HT1080 (cell line): ENCODE measurements at places on chromosomes 12 and 14. TPM values are rescaled to one million over a fixed set of nuclear protein-coding genes. Genes with fewer than 3 reads are reported as not detected.

DNA sequence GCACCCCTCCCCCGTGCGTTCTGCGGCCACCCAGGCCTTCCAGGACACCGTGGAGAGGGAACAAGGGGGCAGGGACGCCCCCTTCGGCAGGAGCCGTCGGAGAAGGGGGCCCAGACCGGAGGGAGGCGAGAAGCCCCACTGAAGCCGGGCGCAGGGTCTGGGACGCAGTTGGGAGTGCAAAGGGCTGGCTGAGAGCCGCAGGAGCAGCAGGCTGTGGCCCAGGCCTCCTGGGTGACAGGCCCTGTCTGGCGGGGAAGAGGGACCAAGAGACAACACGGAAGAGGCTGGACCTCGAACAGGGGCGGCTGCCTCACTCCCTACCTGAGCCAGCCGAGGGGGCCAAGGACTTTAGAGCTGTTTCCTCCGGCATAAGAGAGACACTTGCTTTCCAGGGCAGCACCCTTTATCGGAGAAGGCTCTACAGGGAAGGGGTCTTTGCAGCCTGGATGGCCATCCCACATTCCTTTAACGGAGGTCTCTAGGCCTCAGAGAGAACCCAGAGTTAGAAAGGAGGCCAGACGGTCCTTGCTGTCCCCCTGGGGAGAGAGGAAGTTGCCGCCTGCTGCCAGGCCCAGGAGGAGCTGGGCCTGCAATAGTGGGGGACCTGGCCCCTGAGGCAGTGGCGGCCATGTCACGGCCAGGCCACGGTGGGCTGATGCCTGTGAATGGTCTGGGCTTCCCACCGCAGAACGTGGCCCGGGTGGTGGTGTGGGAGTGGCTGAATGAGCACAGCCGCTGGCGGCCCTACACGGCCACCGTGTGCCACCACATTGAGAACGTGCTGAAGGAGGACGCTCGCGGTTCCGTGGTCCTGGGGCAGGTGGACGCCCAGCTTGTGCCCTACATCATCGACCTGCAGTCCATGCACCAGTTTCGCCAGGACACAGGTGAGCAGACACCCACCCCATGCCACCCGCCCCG lies 1.3 kb downstream of the DTX1 start:
- DNase-seq: no peak

DNA sequence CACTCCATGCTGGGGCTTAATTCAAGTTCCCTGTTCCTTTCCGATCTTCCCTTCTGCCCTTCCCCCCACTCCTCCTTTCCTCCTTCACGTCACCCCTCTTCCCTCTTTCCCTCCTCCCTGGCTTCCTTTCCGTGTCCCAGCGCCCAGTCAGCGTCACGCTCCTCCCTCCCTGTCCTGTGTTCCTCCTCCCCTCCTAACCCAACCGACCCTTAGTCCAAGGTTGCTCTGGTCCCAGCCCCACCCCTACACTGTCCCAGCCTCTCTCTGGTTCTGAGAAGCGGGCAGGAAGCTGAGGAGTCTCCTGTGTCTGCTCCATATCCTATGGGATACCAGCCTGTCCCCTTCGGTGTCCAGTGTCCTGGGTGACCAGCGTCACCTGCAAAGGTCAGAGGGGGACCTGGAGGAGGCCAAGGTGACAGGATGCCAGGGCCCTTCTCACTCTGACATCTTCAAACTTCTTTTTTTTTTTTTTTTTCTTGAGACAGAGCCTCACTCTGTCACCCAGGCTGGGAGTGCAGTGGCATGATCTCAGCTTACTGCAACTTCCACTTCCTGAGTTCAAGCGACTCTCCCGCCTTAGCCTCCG lies 56.2 kb upstream of the TSPAN9 start:
- no peak for DNase-seq

GRCh38 chr12:52444647-52445595 lies 7.0 kb downstream of the KRT6B start:
- no peak for DNase-seq

- DNase-seq: peak; percentile 15
Observed at GRCh38 chr14:75628816-75629215, 31.9 kb downstream of the ERG28 start.

DNA sequence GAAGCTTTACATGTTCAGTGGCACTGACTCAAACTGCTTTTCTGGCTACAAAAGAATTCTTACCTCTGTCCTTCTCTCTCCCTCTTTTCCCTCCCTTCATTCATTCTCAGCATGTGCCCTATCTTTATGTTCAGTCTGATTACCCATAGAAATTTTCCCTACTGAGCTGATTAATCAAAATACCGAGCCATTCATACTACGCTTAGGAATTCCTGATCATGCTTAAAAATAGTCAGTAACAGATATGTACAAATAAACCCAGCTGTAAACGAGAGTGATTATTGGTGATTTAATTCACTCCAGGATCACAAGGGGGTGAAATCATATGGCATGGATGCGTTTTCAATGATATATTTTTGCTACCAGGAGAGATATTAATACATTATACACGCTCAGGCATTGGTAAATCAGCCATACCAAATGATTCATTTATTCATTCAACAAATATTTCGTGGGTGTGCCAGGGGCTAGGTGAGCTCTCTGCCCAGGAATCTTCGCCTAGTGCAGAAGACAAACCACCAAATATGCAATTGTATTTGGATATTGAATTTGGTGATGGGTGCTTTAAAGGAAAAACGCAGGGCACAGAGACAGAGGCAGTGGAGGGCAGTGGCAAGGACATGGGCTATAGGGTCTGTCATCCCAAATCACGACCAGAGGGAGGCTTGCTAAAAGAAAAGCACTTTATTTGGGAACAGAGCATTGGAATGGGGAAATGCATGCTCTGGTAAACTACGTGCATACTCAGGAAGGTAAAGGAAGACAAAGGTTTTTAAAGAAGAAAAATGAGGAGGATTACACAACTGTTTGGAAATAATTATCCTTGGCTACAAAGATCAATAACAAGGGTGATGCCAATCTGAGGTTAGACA lies 13.9 kb upstream of the VRK1 start:
- no peak for DNase-seq

DNA sequence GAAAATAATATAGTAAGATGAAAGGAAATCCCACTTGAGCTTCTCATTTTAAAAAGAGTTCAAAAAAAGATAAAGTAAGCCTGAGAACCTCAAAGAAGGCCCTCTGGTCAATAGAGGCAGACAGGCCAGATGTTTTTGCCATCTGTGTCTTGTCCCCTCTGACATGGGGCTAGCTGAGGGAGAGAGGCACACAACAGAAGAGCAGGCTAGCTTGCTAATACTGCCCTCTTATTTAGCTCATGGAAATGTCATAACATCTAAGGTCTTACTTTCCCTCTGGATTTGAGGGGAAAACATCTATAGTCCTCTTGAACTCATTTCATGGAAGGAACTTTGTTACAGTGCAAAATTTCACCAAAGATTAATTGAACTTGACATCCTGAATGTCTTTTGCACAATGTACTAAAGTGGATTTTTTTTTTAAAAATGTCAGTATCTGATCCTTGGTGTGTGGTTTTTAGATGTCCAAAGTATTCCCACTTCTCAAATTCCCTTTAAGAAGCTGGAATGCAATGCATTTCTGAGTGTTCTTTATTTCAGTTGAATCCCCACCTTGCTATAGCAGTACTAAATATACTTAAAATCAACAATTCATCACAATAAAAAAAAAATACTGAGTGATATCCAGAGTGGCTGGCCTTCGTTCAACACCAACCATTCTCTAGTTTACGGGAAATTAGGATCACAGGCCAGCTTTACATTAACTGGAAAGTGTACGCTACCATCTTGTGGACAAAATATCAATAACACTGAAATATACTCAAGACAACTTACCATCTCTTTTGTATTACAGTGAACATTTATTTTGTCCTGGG lies 176.7 kb downstream of the PAH start:
- DNase-seq: peak; percentile 15

GRCh38 chr14:50943943-50944646 lies at the start of gene PYGL:
PYGL (minus strand) TSS chr14:50944483; CDS start chr14:50944403, 80 bp downstream.
- peak; percentile 78 for DNase-seq

GRCh38 chr12:10717410-10717809 lies 5.7 kb downstream of the YBX3 start:
- DNase-seq: no peak

DNA sequence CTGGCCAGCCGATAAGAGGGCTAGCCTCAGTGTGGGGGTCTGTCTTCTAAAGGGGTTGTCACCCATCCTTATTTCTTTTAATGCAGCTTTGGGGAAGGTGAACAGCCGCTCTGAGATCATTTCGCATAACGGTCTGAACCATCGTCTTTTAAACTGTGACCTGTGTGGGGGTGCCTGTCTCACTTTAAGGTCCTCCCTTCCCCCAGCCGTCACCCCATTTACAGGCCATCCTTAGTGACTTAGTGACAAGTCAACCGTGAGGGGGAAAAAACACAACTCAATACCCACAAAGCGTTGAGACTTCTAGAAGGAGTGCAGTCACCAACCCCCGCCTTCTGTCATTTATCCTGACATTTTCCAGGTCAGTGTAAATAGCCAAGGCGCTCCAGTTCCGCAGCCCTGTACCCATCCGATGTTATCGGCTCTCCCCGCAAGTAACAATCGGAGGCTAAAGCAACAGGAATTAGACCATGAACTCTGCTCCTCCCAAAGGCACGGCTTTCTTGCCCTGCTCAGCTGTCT lies 505 bp upstream of the DENND5B start:
- peak; percentile 15 for DNase-seq

DNA sequence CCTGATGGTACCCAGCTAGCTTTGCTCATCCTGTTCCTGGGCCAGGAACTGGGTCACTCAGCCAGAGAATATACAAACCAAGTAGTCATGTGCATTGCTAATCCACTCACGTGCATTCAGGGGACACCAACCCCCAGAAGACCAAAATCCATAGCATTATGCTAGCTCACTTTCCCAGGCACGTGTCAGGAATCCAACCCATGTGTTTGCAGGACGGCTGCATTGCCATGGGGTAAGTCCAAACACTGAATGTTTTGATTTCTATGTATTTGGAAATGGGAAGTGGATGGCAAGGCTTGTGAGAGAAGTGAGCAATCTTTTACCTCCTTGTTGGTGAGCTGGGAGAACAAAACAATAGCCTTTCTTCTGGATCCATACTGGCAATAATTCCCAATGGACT lies 87.1 kb upstream of the FOXN3 start:
- DNase-seq: peak; percentile 46

- DNase-seq: peak; percentile 41
Observed at GRCh38 chr12:77388445-77389265, 323.3 kb upstream of the E2F7 start.

GRCh38 chr12:107801150-107801549 lies 26.6 kb downstream of the ASCL4 start:
- DNase-seq: no peak

- DNase-seq: peak; percentile 23
Observed at GRCh38 chr14:42980419-42980818, 1373.7 kb downstream of the LRFN5 start.

DNA sequence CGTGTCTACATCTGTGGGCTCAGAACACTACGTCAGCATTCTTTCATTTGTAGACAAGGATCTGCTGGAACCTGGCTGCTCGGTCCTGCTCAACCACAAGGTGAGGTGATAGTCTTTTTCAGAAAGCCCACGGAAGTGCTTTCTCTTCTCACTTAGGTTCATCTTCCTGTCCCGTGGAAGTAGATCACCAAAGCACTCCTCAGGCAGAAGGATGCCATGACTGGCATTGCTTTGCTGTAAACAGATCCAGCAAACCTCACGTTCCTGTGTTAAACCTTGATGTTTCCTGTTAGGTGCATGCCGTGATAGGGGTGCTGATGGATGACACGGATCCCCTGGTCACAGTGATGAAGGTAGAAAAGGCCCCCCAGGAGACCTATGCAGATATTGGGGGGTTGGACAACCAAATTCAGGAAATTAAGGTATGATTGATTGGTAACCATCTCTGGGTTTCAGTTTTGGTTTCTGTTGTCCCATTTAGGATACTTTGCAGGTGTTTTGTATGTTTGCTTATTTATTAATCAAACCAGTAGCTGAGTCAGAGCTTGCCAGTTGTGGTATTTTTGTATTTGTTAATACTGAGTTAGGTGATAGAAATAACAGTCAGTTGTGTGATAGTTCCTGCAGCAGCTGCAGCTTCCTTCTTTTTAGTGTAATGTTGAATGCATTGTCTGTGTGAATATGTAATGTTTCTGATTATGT lies 7.5 kb downstream of the PSMC1 start:
- no peak for DNase-seq

GRCh38 chr14:51988221-51988620 lies 1.1 kb upstream of the RTRAF start:
- no peak for DNase-seq

- DNase-seq: no peak
Observed at GRCh38 chr14:55136885-55137786, 8.1 kb downstream of the LGALS3 start.

GRCh38 chr14:46902837-46903236 lies 251.3 kb upstream of the RPL10L start:
- no peak for DNase-seq

- DNase-seq: no peak
Observed at GRCh38 chr14:21263284-21264024, 5.8 kb downstream of the HNRNPC start.

- DNase-seq: no peak
Observed at GRCh38 chr12:69905801-69906200, 80.8 kb downstream of the MYRFL start.

GRCh38 chr14:103129301-103130016 lies 6.2 kb downstream of the TNFAIP2 start:
- DNase-seq: no peak

DNA sequence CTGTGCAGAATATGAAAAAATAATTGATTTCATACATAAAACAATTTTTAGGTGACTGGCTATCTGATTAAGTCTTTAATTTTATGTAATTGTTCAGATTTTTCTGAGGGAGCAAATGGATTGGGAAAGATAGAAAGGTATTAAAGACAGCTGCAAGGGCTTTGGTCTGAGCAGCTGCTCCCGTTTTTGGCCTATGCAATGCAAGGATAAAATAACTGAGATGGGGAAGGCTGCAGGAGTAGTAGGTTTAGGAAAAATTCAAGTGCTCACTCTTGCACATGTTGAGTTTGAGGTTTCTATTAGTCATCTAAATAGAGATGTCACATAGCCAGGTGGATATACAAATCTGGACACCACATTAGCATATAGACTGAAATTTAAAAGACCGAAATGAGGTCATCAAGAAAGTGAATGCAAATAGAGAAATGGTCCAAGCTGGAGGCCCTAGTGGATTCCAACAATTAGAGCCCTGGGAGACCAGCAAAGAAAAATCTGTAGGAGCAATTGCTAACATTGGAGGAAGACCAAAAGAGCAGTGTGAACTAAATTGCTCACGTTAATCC lies 144.0 kb downstream of the PPFIA2 start:
- peak; percentile 2 for DNase-seq

GRCh38 chr12:103623716-103624115 lies 36.6 kb downstream of the STAB2 start:
- no peak for DNase-seq

- DNase-seq: peak; percentile 30
Observed at GRCh38 chr12:8609061-8609570, 3.5 kb downstream of the AICDA start.

Gene CMTM5
- total RNA-seq: 0.10 TPM in 1 of 2 replicates, not detected in the other

Gene SYT1
- total RNA-seq: 0.10 and 0.63 TPM in 2 replicates

Gene MGAT2
- 93.9 and 97.1 TPM in 2 replicates for total RNA-seq

Gene OTUB2
- total RNA-seq: 2.8 TPM in 2 replicates

Gene METTL3
- total RNA-seq: 96.6 and 99.7 TPM in 2 replicates

Gene TEAD4
- 61.9 and 80.0 TPM in 2 replicates for total RNA-seq

Gene GPR132
- 0.21 and 0.40 TPM in 2 replicates for total RNA-seq

Gene DNAJC22
- total RNA-seq: 8.3 and 9.1 TPM in 2 replicates

Gene MLF2
- 283 and 297 TPM in 2 replicates for total RNA-seq

Gene RIMBP2
- total RNA-seq: 0.07 TPM in 1 of 2 replicates, not detected in the other

Gene SLC6A12
- not detected in 2 replicates for total RNA-seq

Gene KLRC3
- total RNA-seq: not detected in 2 replicates

Gene PPP1R36
- 0.11 TPM in 1 of 2 replicates, not detected in the other for total RNA-seq

Gene ESPL1
- total RNA-seq: 16.8 and 20.0 TPM in 2 replicates

Gene SERPINA10
- total RNA-seq: not detected in 2 replicates

Gene NRDE2
- 9.7 and 16.4 TPM in 2 replicates for total RNA-seq

Gene HECTD4
- total RNA-seq: 4.8 and 7.6 TPM in 2 replicates

Gene B4GALNT3
- 0.27 and 0.50 TPM in 2 replicates for total RNA-seq
